ENCODE measurements at places on chromosomes 11 and 22. TPM values are rescaled to one million over a fixed set of nuclear protein-coding genes. Genes with fewer than 3 reads are reported as not detected.

The APOA4 gene
- not detected for total RNA-seq

The CNTF gene
- total RNA-seq: 0.34 TPM

The NOX4 gene
- 31.4 TPM for total RNA-seq

The IFITM10 gene
- total RNA-seq: 0.20 TPM

The RAB3IL1 gene
- total RNA-seq: 7.5 TPM

The ART5 gene
- not detected for total RNA-seq

The ARHGAP8 gene
- not detected for total RNA-seq

The SMTN gene
- 322 TPM for total RNA-seq

The OR51B5 gene
- total RNA-seq: not detected

The TLCD5 gene
- 7.7 TPM for total RNA-seq

Data from mammary microvascular endothelial cell (primary cell).